ENCODE measurements at places on chromosomes 16 and 17. TPM values are rescaled to one million over a fixed set of nuclear protein-coding genes. Genes with fewer than 3 reads are reported as not detected.

Gene SCNN1B
- not detected for total RNA-seq

Gene UMOD
- not detected for total RNA-seq

Gene KRTAP4-9
- total RNA-seq, result not detected

Gene DPEP2
- 6.3 TPM for total RNA-seq

Gene WFDC1
- total RNA-seq, result not detected

Gene AOC3
- total RNA-seq, result 3.0 TPM

Gene CSH2
- total RNA-seq, result 2.2 TPM

Gene GLG1
- 80.4 TPM for total RNA-seq

DNA sequence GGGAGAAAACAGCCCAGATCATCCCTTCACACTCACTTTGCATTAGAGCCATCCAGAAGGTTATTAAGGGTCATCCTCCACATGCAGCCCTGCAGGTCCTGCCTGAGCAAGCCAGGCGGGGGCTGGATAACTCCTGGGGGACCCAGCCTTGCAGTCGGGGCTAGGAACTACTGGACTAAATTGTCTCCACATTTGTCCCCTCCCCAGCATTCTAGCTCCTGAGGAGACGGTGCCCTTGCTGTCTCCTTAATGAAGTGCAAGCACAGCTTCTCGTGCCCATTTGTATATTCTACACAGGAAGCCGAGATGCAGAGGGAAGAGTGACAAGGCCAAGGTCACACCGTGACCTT is 185.2 kb downstream of the C16orf95 start:
- DNase-seq, result no peak

GRCh38 chr17:51014129-51014528 is 106.5 kb downstream of the SPAG9 start:
- no peak for DNase-seq

DNA sequence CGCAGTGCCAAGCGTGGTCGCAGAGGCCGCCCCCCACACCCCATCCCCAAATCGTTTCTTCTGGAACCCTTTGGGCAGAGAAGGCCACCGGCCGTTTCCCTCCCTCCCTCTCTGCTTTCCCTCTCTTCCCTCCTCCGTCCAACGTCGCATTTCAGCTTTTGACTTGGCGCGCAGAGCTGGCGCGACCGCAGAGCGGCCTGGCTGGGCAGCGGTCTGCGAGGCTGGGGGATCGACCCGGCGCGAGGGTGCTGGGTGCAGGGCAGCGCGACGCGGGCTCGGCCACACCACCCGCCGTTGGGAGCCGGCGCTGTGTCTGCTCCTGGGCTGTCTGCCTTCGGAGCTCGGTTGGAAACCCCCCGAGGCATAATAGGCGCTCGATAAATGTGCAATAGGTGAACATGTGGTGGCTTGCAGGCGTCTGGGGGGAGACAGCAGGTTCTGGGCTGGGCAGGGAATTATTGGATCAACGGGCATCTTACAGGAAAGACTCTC is 2.8 kb upstream of the NTN3 start:
- DNase-seq, result no peak

GRCh38 chr17:68509141-68510057 is 2.8 kb upstream of the PRKAR1A start:
- DNase-seq, result no peak

GRCh38 chr16:66515596-66516508 is 34.1 kb downstream of the TK2 start:
- DNase-seq, result no peak

- DNase-seq, result no peak
Measured at GRCh38 chr17:49520386-49521087, 25.4 kb downstream of the NGFR start.
